ENCODE measurements at places on chromosomes 2 and 18.

DNA sequence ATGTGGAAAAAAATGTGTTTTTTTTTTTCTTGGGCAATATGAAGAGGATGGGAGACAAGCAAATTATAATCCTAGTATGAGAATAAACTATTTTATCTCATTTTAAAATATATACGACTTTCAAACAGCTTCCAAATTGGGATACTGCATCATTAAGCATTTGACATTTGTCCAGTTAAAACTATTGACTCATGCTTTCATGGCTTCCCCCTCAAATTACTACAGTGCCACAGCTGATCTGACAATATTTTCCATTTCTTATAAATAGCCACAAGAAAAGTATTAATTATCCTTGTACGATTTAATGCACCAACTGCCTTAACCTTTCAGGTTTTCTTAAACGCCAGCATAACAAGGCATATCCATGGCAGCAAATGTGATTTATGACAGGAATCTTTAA, 1134.8 kb upstream of the ZEB2 start:
- DNase-seq = no peak

- DNase-seq = no peak
Measured at GRCh38 chr2:110990440-110990839, 130.3 kb upstream of the BCL2L11 start.

DNA sequence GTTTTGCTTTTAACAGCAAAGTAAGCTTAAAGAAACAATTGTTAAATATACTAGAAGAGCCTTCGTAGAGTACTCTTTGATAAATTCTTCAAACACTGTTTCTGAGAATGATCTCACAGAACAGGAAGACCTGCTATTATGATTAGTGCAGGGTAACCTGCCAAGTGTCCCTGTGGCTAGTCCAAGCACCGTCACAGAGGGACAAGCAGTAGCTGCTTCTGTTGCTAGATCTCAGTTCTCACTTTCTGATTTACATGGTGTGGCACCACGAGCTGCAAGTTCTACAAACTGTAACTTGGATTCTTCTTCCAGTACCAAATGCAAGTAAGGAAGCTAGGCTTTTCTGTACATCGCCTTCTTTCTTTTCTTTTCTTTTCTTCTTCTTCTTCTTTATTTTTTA, 121.5 kb downstream of the PIEZO2 start:
- DNase-seq = no peak

DNA sequence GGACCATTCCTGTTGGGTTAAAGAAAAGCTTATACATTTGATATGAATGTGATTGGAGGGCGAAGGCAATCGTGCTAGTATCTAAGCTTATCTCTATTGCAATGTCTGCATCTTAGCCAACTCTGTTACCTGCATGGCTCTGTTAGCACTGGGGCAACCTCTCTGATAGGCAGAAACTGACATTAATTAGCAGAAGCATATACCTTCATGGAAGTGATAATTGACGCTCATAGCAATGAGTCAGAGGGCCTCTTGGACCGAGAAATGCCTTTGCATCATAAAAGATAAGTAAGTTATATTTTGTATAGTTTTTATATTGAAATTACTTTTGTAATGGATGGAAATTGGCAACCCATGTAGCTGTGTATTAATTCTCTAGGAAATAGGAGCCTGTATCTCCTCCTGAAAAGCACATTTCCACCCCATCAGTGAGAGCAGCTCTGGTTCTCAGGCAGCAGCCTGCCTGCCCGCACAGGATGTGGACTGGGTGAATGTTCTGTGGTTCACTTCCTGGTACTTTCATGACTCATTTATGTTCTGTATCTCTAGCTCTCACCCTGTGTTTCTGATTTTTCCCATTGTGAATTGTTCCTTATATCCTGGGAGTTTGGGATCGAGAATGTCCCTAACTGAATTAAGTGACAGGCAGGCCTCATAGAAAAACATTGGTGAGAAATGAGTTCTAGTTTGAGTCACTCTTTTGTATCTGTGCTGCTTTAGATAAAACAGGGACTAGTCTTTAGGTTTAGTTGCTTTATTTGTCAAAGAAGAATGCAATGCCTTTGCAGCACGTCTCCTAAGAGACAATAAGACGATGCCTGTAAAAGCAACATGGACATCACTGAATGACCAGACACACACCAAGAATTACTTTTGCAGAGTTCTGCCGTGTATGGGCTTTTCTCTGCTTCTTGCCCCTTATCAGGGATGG, 344.9 kb downstream of the DCDC2C start:
- DNase-seq = no peak

- no peak for DNase-seq
Measured at GRCh38 chr18:54215069-54215468, 9.4 kb downstream of the MBD2 start.

Measured in HS-27A (cell line).